Fibroblast of lung (primary cell): ENCODE measurements at places on chromosomes 7 and 10. TPM values are rescaled to one million over a fixed set of nuclear protein-coding genes. Genes with fewer than 3 reads are reported as not detected.
A peak's percentile ranks its signal among the peaks of the same experiment; 100 is the strongest.

The GJD4 gene
- polyA plus RNA-seq = not detected in 2 replicates

The ALOX5 gene
- polyA plus RNA-seq = not detected in 2 replicates

The OR13A1 gene
- not detected in 2 replicates for polyA plus RNA-seq

GRCh38 chr10:119542357-119542987 is at the start of gene RGS10:
Gene RGS10 (minus strand): TSS chr10:119542719. CDS start chr10:119542638, 81 bp downstream.
- DNase-seq = peak; percentile 74

DNA sequence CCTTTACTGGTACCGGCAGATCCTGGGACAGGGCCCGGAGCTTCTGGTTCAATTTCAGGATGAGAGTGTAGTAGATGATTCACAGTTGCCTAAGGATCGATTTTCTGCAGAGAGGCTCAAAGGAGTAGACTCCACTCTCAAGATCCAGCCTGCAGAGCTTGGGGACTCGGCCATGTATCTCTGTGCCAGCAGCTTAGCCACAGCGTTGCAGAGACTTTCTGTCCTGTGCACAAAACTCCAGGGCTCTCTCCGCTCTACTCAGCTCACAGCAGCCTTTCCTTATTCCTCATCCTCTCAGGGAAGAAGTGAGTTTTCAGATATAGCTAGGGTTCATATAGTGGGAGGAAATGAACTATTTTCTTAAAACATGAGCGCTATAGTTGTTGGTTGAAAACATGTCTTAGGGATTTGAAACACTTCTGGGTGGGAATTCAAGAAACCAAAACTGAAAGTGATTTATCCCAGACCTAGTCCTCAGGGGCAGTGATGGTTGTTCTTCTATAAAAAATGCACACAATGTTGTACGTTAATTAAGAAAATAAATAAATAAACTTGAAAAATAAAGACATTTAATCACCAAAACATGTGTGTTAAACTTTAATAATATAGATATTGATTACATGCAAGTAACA is 150.2 kb upstream of the PRSS58 start:
- no peak for DNase-seq

DNA sequence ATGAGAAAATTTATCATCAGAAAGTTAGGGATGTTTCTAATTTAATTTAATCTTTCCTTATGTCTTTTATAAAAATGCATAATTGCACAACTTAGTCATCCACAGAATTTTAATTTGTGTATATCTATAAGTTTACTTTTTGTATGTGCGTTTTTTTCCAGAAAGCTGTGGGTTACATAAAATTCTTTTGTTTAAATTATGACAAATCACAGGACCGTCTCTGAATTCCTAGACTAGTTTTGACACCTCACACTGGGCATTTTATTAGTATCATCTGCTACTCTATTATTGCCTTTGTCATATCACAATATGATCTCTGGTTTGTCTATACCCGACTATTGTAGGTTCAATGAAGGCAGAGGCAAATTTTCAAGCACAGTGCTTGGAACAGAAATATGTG is 482.4 kb upstream of the SEMA3D start:
- no peak for DNase-seq

GRCh38 chr7:29046978-29047377 is 88.8 kb upstream of the TRIL start:
- DNase-seq = no peak
